Left ventricle myocardium inferior (tissue), 1 donor: ENCODE measurements at places on chromosomes 6 and 20.
A peak's percentile ranks its signal among the peaks of the same experiment; 100 is the strongest.

DNA sequence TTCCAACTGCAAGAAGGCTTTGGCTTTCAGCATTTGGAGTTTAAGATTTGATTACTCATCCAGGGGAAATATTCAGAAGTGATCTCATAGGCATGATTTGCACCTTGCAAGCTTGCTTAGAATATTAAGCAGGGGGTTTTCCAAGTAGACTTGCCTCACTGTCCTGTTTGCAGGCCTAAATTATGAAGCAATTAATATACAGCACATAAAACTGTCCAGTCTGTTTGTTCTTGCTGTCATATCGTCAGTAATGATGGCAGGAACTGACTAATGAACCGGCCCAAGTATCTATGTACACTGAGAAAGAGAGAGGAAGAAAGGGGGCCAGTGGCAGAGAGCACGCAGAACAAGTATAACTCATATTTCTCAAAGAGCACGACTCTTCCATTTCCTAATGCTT, 212.5 kb upstream of the SUPT3H start:
- DNase-seq: no peak

GRCh38 chr6:121780325-121781321, 345.2 kb downstream of the GJA1 start:
- DNase-seq: peak; percentile 78

DNA sequence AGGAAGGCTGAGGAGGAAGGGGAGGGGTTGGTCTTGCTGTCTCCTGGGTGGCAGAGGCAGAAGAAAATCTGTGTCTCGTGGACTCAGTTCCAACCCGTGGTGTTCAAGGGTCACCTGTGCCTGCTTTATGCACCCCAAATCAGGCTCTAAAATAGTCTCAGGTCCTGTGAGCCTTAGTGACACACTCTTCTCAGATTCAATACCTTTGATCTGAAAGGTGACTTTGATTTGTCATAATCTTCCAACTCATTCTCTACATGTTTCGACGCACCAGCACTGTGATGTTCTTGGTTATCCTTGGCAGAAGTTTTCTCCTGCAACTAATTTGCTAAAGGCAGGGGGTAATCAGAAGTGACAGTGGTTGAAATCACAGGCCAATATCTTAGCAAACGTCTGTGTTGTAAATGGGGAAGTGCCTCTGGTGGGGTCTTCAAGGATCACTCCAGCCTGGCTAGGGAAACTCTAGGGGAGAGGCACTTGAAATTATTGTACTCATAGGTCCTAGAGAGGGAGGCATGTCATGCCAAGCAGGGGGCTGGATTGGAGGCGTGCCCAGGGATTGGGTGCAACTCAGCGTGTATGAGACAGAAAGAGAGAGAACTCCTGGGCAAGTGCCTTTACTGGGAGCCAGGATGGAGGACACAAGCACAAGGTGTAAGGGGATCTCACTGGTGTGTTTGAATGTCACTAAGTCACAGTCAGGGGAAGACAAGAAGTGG, 19.0 kb upstream of the PRND start:
- DNase-seq: no peak

- DNase-seq: no peak
Observed at GRCh38 chr20:51014797-51015722, 7.8 kb downstream of the KCNG1 start.

GRCh38 chr6:157727629-157728182, 95.3 kb upstream of the SNX9 start:
- no peak for DNase-seq

DNA sequence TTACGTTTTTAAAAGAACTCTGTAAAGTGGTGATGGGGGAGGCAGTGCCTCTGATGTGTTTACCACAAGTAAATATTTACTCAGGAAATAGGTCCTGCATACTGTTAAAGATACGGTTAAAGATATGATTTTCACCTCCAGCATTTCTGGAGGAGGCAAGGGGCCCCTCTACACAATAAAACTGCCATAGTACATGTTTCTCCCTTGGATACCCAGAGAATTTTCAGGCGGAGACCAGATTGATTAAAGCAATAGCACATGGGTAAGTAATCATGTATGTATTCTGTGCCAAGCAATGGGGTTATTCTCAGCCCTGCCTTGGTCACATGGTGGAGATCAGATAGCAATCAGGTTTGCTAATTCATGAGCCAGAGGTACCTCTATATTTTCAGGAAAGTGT, 9.6 kb downstream of the RIPOR2 start:
- DNase-seq: no peak

GRCh38 chr6:47057830-47058540, 15.9 kb upstream of the ADGRF1 start:
- no peak for DNase-seq

DNA sequence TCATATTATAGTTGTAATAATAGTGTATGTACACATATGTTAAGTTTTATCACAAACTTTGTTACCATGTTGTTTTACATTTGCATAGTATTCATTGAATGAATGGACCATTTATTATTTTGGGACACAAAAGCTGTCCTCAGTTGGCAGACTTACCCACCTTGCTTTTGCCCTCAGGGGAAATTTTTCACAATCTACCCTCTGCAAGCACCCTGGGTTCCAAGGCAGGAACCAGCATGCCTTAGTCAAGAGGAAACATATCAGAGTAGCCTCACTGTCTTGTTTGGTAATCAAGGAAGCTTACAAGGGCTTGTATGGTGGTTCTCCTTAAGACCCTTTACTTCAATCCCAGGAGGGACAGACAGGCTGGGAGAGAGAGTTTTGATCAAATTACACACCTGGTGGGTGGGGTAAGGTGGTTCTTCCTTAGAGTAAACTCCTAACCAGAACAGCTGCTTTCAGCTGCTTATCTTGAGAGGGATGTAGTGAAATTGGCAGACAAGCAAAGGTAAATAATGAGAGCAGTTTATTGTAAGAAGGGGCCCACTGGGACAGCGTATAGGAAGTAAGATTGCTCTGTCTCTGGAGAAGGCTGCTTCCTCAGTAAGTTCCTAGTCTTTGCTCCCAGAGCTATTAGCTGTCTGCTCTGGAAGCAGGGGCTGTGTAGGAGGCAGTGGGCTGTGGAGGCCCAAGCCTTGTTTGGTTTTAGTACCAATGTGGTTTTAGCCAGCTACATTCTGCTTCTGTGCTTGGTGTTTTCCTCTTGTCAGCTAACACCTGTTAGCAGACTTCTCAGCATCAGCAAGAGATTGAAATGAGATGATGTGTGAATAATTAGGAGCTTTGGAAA, 31.1 kb downstream of the BRPF3 start:
- DNase-seq: no peak
